Activated CD4-positive, alpha-beta T cell treated with anti-CD3 and anti-CD28 coated beads for 4 hours (primary cell): ENCODE measurements at places on chromosomes 5 and 9.

- DNase-seq = no peak
Observed at GRCh38 chr5:62969409-62970120, 390.9 kb downstream of the LRRC70 start.

DNA sequence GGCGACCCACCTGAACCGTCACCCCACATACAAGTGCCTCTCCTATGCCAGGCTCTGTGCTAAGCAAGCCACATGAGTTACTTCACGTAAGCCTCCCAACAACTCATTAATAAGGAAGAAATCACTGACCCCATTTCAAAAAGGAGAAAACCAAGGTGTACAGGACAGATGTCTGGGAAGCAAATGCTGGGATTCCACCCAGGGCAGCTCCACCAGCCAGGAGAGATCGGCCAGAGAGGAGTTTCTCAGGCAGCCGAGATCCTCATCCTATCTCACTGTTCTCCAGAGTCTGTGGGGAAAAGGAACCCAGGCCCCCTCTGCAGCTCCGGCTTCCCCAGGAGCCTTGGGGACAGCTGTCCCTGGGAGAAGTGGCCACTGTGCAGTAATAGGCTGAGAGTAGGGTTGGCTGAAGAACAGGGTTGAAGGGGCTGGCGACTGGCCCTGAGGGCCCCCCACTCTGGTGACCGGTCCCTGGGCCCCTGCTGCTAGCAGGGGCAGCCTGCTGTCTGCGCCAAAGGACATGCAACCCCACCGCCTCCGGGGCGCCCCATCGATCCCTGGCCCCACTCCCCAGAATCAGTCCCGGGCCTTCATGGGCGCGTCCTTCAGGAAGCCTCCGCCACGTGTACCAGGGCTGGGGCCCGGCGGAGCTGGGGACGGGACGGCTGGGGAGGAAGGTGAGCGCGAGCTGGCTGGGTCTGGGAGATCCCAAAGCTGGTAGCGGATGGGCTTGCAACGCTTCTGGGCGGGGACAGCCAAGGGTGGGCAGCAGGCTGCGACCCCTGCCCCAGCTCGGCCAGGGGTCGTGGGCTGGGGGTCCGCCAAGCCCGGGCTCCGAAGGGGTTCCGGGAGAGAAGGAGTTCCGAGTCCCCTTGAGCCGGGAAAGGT, 44.1 kb upstream of the STXBP1 start:
- no peak for DNase-seq

DNA sequence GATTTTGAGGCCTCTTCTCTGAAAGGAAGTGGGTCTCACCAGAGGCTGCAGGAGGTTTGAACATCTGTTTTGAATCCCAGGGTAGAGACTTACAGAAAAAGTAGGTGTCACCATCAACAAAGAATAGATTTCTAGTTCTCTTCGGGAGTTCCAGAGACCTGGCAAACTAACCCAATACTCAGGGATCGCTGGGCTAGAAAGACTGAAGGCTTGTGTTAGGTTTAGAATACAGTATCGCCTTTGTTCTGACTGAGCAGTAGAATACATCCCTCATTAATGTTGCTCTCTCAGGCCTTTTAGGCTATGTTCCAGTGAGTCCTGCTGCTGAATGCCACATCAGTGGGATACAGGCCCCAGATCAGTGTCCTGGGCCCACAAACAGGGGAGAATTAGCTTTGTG, 27.2 kb downstream of the RUSC2 start:
- DNase-seq = no peak

- DNase-seq = no peak
Observed at GRCh38 chr5:179870403-179870903, 11.8 kb upstream of the MRNIP start.

DNA sequence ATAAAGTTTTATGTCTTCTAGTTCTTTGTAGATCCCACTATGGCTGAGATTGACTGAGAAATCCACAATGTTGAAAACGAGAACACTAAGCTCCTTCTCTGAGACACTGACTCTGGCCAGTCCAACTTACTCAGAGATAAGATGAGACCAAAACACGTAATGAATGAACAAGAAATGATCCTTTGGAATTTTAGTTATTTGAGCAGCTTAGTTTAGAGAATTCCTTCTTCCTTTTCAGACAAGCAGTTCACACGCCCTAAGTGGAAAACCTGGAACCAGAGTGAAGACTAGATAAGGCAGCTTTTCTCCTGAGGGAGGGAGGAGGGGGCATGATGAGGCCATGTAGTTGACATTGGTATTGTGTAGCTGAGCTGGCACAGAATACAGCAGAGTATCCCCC, 139.6 kb downstream of the GABRB2 start:
- DNase-seq = no peak

GRCh38 chr5:96930058-96930457, 5.8 kb upstream of the LNPEP start:
- no peak for DNase-seq

GRCh38 chr9:95441081-95441480, 75.7 kb downstream of the PTCH1 start:
- DNase-seq = no peak
